ENCODE measurements at places on chromosomes 12 and 14.

GRCh38 chr12:602700-603068, 60.6 kb downstream of the NINJ2 start:
- DNase-seq, result no peak

DNA sequence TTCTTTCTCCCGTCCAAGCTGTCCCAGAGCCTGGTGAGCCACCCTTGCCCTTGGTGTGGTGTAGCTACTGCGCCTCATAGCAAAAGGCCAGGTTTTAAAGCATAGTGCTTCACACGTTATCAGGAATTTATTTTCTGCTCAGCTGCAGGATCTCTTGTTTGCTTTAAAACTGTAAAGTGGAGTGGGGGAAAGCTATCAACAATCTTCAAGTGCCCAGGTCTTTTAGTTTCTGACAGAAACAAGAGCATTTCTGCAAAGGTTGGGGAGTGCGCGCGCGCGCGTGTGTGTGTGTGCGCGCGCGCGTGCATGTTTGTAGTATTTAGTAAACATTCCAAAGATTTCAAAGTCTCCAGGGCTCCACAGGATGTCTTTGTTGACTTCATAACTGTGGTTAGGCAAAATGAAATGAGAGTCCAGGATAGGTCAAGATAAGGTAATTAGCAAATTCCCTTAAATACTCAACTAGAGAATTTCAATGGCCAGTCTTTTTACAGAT, 45.5 kb downstream of the EML1 start:
- no peak for DNase-seq

GRCh38 chr12:90281154-90281868, 572.7 kb upstream of the ATP2B1 start:
- no peak for DNase-seq

GRCh38 chr12:64739778-64740177, 19.4 kb downstream of the GNS start:
- DNase-seq, result no peak

- no peak for DNase-seq
Observed at GRCh38 chr12:101501410-101501995, 26.4 kb downstream of the SPIC start.

GRCh38 chr12:75738486-75738885, 227.1 kb upstream of the KRR1 start:
- DNase-seq, result no peak

Data from NCI-H1694 treated with DMSO at 0.1 percent for 48 hours (cell line).